T-helper 9 cell (primary cell): ENCODE measurements at places on chromosomes 12 and 14.

DNA sequence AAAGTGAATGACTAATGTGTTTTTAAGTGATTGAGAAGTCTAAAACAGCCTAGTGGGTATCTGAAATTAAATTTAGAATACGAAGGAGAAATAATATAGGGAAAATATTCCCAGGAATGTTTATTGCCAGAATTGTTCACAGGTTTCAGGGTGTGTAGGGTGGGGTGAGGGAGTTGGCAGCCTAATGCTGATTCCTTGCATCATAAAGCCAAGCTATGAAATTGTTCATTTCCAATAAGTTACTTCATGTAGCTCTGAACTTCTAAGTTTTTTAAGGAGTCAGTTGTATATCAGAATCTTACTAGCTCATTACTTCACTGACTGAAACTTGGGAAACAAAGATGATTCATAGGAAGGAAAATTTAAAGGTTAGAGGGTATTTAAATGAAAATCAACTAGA is 56.4 kb downstream of the RAB35 start:
- DNase-seq, result no peak

DNA sequence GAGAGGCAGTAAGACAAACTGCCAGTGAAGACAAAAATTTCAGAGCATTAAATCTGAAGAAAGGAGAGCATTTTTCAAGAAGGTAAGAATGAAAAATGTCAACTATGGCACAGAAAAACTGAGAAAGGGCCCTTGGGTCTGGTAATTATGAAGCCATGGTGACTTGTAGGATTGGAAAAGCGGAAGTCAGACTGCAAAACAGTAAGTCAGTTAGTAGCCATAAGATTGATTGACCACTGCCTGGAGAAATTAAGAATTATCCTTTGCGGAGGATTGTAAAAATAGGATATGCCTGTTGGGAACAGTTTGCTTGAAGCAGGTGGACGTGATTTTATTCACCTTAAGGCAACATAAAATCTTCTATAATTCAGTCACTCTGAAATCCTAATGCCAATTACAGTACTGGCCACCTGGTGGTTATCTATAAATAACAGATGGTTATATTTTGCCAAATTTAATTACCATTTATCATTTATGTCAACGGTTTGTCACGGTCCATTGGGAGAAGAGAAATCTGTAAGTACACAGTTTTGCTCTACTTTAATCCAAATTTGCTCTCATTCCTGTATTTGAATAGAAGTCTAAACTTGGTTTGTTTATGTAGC is 127.1 kb upstream of the CNTN1 start:
- no peak for DNase-seq

DNA sequence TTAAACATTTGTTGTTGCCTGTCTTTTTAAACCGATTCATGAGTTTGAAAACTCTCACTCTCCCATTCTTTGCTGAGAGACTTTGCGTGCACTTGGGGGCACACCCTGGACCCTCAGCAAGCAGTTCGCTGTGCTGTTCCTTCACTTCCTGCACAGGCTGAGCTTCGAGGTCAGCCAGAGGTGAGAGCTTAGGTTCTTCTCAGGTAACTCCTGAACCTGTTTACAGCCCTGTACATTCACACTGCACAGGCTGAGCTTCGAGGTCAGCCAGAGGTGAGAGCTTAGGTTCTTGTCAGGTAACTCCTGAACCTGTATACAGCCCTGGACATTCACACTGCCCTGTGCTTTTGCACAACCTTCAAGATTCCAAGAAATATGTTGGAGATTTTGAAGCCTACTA is 9.8 kb upstream of the CLECL1 start:
- peak; percentile 17 for DNase-seq

DNA sequence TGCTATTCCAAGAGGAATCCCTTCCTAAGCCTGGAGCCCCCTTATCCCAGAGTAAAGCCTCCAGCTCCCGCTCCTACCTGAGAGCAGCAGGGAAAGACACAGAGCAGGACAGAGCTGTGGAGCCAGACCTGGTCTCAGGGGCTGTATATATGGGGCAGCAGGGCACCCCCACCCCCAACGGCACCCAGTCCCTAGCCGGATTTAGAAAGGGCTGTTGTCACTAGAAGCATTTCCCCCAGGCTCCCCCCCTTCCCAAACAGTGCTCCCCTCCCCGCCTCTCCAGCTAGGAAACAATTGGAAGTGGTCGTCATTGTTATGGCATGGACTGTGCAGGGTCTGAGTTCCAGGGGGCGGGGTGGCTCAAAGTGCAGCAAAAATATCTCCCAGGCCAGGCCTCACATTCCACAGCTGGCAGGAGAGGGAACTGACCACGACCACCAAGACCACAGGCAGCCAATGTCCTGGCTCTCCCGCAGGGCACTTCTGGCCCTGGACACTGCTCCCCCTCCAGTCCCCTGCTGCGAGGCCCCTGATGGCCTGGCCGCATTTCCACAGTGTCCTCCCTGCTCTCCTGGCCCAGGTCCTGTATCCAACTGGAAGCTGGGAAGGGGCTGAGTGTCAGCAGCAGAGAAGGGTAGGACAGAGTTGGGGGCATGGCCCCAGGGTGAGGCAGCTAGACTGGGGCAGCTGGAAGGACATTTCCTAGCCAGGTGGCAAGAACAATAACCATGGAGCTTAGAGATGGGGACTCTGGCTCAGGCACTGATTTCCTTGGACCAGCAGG is at the start of gene MYH7:
MYH7 (minus strand) TSS at position 118 of the 784 bp plus-strand sequence. CDS start 1,928 bp downstream, outside the sequence.
- DNase-seq, result no peak

DNA sequence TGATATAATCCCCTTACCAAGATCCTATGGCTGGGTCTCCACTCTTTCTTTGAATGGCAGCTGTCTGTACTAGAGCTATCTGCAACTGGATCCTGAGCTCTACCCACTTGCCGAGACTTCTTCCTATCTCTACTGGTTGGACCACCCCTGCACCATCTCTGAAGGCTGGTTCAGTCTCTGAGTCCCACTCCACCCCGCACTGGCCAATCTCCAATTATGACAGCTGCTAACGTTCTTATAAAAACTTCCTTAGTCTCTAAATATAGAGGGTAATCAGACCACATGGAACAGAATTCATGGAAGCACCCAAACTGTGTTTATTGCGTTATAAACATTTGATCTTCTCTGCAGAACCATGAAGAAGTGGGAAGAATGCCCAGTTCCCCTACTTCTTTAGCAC is 186.6 kb upstream of the EEA1 start:
- DNase-seq, result no peak
